ENCODE measurements at places on chromosomes 1 and 21.

GRCh38 chr1:204709960-204710912 lies 24.7 kb upstream of the LRRN2 start:
- no peak for DNase-seq

DNA sequence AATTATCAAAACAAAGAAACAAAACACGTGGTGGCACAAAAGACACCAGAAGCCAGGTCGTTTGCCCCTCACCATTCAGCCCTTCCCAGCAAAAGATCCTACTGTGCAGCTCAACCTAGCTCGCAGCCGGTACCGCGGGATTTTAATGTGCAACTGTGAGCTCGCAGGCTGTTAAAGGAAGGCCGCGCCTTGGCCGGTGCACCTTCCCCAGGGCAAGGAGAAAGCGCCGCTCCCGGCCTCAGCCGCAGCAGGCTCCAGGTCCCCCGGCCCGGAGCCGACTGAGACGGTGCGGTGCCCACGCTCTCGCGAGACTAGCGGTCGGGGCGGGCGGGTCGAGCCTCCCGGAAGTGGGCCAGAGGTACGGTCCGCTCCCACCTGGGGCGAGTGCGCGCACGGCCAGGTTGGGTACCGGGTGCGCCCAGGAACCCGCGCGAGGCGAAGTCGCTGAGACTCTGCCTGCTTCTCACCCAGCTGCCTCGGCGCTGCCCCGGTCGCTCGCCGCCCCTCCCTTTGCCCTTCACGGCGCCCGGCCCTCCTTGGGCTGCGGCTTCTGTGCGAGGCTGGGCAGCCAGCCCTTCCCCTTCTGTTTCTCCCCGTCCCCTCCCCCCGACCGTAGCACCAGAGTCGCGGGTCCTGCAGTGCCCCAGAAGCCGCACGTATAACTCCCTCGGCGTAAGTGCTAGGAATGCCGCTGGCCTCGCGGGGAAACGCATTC lies at the start of gene AGL:
Gene AGL (plus strand): TSS at position 618 of the 715 bp plus-strand sequence. CDS start 682 bp downstream, outside the sequence.
- DNase-seq: peak; percentile 56

- DNase-seq: no peak
Measured at GRCh38 chr1:201260648-201261311, 22.5 kb upstream of the PKP1 start.

DNA sequence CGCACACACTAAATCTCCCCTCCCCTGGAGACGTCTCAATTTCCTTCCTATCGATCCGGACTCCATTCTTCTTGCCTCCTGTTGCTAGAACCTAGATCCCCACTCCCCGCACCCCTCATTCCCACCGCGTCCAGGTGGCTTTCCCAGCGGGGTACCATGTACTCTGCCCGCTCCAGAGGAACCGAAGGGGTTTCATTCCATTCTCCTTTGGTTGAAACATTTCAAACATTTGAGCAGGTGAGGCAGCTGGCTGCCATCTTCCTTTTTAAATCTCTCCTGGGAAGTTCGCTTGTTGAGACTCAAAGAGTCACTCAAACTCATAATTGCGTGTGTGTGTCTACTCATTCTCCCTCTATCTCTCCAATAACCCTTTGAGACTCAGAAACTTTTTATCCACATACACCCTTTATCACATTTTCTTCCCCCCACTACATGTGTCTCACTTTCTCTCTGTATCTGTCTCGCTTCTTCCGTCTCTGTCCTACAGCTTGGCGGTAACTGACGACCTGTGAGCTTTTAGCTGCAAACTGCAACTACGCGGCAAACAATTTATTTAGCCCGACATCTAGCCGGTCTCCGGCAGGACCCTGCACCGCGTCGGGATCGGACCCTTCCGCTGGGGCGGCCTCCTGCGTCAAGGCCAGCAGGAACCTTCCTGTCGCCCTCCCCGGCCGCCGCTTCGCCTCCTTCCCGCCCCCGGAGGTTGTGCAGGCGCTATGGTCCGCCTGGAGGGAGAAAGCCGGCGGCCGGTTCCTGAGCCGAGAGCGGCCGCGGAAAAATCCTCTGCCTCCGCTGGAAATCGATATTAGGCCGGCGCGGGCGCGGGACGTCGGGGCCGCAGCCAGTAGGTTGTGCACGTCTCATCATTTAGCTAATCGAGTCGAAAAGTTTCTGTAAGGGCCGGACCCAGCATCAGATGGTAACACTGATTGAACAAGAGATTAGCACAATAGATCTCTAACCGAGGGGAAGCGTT lies 3.0 kb upstream of the FOXD3 start:
- no peak for DNase-seq

GRCh38 chr1:39268906-39269305 lies 64.4 kb downstream of the MACF1 start:
- DNase-seq: no peak

GRCh38 chr1:78070758-78071157 lies 25.0 kb downstream of the GIPC2 start:
- no peak for DNase-seq

DNA sequence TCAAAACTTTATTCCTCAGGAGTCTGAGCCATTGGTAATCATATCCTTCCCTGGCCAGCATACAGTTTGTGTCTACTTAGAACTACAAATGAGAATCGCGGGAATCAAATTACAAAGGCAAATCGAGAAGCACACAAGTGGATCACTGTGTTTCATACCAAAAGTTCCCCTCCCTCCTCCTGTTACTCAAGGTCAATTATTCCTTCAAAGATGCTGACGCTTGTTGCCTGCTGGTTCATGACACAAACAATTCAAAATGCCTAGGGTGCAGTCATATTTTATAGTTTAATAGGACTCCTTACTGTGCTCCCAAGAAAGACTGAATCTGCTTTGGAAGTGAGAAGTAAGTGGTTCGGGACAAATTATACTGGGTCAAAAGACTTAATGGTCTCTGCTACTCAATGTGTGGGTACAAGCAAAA lies 93.0 kb upstream of the PBX1 start:
- DNase-seq: no peak

- DNase-seq: no peak
Measured at GRCh38 chr1:231665101-231665500, 38.5 kb downstream of the DISC1 start.

DNA sequence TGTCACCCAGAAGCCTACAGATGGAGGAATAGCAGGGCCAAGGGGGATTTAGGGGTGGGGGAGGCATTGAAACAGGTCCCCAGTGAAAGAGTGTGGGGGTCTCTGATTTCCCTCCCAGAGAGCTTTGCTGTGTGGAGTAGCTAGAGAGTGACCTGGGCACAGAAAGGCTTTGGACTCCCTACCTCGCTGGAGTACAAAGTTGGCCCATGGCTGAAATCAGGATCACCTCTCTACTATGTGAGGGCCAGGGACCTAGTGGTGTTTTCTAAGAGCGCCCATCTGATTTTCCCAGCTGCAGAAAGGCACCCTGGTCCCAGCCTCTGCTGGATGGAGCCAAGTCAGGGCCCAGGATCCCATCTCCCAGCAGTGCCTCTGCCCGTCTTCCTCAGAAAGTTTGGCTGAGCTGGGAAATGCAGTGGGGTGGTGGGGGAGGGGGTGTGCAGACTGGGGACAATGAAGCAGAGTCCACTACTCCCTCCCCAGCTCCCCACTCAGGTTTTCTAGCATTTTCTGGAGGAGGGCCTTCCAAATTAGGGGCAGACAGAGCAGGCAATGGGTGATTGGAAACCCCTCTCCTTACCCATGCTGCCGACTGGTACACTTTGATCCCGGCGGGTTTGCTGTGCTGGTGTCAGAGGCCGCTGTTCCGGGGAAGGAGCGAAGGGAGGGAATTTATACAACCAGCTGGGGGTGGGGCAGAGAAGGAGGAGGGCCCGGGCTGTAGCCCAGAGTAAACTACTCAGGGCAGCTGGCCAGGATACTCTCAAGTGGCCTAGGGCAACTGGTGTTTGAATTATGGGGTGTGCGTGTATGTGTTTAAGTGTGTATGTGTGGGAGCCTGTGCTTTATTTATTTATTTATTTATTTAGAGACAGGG lies at the start of gene SELENBP1:
Gene SELENBP1 (minus strand): TSS at position 648 of the 877 bp plus-strand sequence. CDS start 64 bp downstream, at position 584.
- peak; percentile 95 for DNase-seq

DNA sequence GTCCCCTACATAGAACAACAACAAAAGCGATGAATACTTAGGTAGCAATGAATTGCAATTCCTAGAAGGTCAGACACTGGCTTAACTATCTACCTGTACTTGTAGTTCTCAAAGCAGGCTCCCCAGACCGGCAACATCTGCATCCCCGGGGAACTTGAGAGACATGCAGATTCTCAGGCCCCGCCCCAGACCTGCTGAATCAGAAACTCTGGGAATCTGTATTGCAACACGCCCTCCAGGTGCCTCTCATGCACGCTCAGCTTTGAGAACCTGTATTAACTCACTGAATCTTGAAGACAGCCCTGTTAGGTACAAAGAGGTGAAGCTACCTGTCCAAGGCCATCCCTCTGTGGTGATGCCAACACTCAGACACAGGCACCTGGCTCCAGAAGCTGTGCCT lies 128.1 kb downstream of the KAZN start:
- no peak for DNase-seq

GRCh38 chr21:28608646-28609045 lies 384.0 kb downstream of the LTN1 start:
- no peak for DNase-seq

- no peak for DNase-seq
Measured at GRCh38 chr1:222785529-222785928, 29.3 kb upstream of the DISP1 start.

GRCh38 chr1:110087812-110088738 lies 17.6 kb upstream of the ALX3 start:
- DNase-seq: peak; percentile 3

- no peak for DNase-seq
Measured at GRCh38 chr1:110309139-110309538, 30.0 kb upstream of the RBM15 start.

DNA sequence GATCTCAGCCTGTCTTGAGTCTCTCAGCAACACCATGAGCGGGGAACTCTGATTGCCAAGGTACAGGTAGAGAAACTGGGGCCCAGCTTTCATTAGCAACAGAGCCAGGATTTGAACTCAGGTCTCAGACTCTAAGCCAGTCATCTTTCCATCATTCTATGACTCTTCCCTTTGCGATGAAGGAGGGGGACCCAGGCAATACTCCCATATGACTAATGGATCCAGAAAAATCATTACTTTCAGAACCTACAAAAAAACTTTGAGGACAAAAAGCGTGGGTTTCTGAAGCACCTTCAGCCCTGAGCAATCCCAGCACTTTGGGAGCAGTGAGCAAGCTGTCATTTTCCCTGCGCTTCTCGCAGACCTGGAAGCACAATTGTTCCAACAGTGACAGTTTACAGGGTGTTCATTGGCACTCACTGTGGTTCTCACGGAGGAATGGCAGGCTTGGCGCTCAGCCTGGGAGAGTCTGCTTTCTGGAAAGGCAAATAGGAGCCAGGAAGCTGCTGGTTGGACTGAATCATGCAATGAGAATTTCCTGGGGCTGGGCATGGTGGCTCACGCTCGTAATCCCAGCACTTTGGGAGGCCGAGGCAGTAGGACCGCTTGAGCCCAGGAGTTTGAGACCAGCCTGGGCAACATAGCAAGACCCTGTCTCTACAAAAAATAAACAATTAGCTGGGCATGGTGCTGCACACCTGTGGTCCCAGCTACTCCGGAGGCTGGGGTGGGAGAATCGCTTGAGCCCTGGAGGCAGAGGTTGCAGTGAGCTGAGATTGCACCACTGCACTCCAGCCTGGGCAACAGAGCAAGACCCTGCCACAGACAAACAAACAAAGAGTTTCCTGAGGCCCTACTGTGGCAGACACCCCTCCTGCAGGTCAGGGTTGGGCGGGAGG lies 40.1 kb downstream of the SLC2A7 start:
- peak; percentile 9 for DNase-seq

DNA sequence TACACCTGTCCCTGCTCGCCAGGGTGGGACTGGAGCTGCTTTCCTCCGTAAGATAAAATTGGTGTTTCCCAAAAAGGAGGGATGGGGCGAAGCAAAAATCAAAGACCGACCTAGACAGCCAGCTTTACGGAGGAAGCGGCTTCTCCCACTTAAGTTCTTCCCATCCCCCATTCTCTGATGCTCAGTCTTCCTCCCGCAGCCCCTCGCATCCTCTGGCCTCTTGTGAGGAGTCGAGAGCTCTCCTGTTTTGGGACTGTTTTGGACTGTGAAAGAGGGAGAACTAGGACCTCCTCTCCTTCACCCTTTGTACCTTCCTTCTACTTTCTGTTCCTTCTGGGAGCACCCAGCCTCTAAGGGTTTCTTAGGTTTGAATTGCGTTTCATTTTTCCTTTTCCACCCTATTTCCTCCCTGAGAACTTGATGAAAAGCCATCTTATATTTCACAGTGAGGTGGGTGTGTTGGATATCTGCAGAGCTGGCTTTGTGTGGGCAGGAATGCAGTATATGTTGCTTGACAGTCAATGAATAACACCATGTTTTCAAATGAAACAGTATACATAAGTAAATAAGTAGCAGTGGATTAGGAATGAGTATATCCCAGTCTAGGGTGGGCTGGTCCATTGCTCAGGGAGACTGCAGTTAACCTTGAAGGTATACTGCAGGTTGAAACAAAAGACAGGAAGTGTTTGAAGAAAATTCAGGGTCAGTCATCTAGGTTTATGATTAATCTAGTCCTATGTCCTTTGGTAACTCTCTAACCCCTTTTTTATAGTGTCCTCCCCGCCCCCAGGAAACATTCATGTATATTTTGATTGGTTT lies 848 bp downstream of the CTTNBP2NL start:
- peak; percentile 9 for DNase-seq

- no peak for DNase-seq
Measured at GRCh38 chr1:160164121-160164520, 12.7 kb downstream of the ATP1A4 start.

- DNase-seq: no peak
Measured at GRCh38 chr1:178552856-178553255, 39.9 kb downstream of the TEX35 start.

- DNase-seq: no peak
Measured at GRCh38 chr21:37196847-37197246, 70.3 kb downstream of the VPS26C start.

- no peak for DNase-seq
Measured at GRCh38 chr1:91653183-91653582, 152.5 kb downstream of the CDC7 start.

GRCh38 chr1:107140703-107141490 lies at the start of gene NTNG1:
NTNG1 (plus strand) TSS chr1:107141039.
- DNase-seq: no peak

- no peak for DNase-seq
Measured at GRCh38 chr1:209390764-209391163, 192.8 kb upstream of the CAMK1G start.

DNA sequence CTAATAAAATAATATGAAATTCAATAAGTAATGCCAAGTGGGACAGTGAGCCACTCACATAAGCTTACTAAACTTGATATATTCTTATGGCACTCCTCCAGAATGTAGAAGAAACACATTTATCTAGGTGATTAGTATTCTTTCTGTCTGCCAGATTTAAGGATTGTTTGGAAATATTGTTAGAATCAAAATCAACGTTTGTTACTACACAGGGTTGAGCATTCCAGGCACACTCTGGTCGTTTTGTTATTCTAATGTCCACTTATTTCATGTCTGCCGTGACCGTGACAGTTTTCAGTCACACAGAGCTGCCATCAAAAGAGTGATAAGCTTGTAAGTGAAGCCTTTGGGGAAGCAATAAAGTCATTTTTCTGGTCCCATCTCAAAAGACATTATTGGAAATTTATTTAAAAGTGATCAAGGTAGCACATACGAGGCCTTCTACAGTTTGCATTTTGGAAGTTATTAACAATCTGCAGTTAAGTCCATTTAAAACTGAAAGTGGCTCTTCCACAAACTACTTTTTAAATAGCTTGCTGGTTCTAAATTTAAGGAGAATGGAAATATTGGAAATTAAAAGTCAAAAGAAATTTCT lies 38.0 kb downstream of the NFIA start:
- no peak for DNase-seq
